Renal cortex interstitium (tissue), 15 donors: ENCODE measurements at places on chromosomes 7 and 10. TPM values are rescaled to one million over a fixed set of nuclear protein-coding genes. Genes with fewer than 3 reads are reported as not detected.

Gene MRC1
- 10.3 TPM for polyA plus RNA-seq

Gene MEOX2
- 0.67 TPM for polyA plus RNA-seq

Gene ADRB1
- polyA plus RNA-seq: not detected

Gene HGF
- 3.1 TPM for polyA plus RNA-seq

Gene INMT
- 2.0 TPM for polyA plus RNA-seq

Gene CFAP69
- 12.6 TPM for polyA plus RNA-seq

Gene FAM149B1
- polyA plus RNA-seq: 46.4 TPM

Gene MACC1
- polyA plus RNA-seq: 6.6 TPM

Gene ZNF212
- polyA plus RNA-seq: 18.3 TPM

Gene AASS
- polyA plus RNA-seq: 69.2 TPM

Gene CYP3A5
- 1.6 TPM for polyA plus RNA-seq
